CD4-positive, alpha-beta memory T cell (primary cell): ENCODE measurements at places on chromosomes 12 and 14. TPM values are rescaled to one million over a fixed set of nuclear protein-coding genes. Genes with fewer than 3 reads are reported as not detected.

The KRT75 gene
- not detected for total RNA-seq

DNA sequence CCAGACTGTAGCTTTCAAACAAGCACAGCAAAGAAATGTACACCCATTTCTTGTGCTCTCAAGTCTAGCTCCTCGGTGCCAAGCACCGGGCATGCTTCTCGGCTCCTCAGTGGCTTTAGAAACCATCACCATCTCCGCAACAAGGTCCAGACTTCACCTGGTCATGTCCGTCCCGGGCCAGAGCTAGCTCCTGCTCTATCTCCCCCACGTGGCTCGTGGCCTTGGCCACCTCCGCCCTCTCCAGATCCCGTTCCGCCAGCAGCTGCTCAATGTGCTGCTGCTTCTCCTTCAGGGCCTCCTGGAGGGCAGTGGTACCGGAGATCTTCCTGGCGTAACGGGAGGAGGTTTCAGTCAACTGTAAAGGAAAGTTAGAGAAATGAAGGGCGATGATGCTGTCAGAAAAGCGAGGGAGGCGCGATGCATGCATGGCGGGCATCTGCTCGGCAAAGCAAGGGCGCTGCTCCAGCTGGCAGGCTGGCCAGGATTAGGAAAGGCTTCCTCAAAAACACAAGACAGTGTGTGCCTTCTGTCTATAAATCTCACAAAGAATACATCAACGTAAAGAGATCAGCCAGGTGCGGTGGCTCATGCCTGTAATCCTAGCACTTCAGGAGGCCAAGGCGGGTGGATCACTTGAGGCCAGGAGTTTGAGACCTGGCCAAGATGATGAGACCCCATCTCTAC lies 67.4 kb downstream of the CLIP1 start:
- DNase-seq = no peak

GRCh38 chr12:124419292-124420040 lies 124.6 kb downstream of the RFLNA start:
- no peak for DNase-seq

- DNase-seq = no peak
Observed at GRCh38 chr14:33643426-33644181, 307.3 kb downstream of the EGLN3 start.

DNA sequence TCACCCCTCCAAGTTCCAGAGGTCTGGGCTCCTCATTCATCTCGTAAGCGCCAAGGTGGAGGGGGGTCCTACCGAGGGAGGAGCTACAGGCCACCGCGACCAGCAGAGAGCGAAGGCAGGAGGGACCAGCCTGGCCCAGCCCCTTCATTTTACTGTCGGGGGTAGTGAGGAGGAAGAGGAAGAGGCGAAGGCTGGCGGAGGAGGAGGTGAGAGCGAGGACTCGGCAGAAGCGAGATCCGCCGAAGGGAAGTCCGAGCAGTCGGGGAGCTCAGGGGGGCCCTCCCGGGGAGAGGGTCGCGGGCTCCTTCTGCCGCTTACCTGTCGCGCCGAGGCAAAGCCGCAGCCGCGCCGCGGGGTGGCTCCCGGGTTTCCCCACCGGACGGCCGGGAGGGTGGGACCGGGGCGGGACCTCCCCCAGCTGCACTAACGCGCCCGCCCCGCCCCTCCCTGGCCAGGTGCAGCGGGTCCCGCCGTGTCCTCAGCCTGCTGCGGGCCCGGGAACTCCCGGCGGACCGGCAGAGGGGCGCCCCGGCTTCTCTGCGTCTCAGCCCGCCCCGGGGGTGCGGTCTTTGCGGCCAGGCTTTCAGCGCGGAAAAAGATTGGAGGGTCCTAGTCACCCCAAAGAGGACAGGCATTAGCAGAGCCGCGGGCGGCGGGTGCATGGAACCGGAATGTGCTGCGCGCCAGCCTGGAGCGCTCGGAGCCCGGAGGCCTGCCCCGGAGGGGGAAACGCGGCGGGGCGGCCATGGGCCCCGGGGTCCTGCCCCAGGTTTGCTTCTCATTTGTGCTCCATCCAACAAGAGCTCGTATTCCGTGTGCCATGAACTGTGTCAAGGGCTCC lies at the start of gene GALNT6:
Gene GALNT6 (minus strand): TSS at position 124 of the 841 bp plus-strand sequence. CDS start 11,625 bp downstream, outside the sequence.
- DNase-seq = peak; percentile 61

DNA sequence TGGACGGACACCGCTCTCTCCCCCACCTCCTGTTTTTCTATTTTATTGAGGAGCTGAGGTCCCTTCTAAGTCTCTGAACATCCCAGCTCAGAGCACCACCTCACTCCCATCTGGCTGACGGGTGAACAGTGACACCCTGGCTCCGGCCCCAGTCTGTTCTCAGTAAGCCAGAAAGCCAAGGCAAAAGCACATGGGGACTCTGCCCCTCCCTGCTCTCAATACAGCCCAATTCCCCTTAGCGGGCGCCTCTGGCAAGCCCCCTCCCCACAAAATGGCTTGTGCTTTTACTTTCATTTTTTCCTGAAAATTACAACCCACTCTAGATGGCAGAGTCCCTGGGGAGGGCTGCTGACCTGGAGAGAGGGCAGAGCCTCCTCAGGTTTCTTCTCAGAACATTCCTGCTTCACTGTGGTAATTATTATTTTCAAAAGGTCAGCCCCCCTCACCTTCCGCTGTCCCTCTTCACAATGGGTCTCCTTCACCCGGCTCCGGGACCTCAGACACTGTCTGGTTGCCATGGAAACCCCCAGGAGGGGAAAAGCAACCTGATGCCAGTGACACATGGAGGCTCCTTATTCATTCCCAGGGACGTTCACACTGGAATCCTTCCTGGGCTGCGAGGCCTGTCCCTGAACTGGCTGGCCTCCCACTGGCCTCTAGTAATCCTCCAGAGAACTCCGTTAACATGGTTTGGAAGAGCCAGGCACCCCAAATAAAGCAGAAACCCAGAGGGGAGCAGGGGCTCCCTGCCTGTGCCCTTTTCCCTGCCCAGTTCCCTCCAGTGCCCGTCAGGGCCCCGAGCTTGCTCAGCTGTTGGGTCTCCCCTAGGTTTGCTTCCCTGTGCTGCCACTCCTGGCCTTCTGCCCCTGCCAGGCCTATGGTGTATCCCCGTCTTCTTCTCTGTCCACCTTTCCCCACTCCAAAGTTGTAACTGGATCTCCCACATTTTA lies 15.9 kb downstream of the COL2A1 start:
- DNase-seq = no peak
